ENCODE measurements at places on chromosomes 7 and 10. TPM values are rescaled to one million over a fixed set of nuclear protein-coding genes. Genes with fewer than 3 reads are reported as not detected.

DNA sequence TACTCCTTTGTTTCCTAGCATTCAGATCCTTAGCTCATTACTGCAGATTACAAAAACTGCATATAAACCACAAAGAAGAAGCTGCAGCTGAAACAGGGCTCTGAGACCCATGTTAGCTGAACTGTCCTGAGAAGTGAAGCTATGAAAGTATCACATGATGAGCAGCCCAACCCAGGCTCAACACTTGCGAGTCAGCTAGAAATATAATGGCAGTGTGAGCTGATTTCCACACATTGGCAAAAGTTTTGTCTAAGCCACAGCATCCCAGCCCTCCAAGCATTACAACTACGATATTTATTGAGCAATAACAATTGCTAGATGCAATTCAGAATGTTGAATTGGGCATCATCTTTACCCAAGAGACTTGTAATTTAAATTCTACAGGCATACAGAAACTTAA lies 34.5 kb upstream of the SKAP2 start:
- no peak for DNase-seq

DNA sequence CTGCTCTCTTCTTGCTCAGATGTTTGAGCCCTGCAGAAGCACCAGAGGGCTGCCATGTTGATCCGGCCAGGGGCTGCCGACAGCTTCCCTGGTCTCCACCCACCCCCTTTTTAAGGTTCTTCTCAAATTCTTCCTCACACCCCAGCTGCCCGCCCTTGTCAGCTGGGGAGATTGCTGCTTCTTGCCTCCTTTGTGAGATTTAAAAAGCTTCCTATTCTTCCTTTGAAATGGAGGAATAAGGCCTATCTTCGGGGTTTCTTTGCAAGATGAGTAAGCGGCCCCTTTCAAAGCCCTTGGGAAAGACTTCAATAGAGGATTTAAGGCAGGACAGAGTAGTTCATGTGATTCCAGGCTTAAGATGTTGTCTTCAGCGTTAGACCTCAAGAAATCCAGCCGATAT lies 211.9 kb upstream of the SHH start:
- DNase-seq: no peak

- no peak for DNase-seq
Measured at GRCh38 chr10:110717781-110718589, 73.8 kb downstream of the RBM20 start.

DNA sequence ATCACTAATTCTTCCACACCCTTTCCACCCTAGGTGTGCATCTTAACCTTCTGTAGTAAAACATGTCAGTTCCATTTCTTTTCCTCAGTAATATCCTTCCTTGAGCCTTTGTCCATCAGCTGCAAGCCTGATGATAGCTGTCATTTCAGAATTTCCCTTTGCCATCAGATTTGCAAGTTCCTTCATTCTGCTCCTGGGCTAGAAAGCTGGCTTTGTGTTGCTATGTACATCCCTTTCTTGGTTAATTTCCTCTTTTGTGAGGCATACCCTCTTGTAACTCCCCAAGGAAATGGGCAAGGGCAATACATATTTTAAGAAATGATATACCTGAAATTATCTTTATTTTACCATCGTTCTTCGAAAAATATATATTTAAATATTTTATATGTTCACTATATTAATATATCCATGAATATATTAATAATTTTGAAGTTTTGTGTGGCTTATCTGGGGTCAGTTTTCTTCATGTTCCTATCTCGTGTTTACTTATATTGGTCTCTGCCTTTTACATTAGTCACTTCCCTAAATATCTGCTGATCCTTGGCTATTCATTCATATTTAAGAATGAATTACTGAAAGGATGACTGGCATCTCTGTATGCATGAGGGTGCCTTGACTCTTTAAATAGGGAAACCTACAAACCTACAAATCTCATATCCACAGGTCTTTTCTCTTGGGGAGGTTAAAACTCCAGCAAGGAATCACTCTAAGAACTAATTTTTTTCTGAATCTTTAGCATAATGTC lies 143.8 kb downstream of the ZNF22 start:
- DNase-seq: no peak

GRCh38 chr10:88557658-88558057 lies 25.5 kb downstream of the RNLS start:
- DNase-seq: no peak

- no peak for DNase-seq
Measured at GRCh38 chr10:22945934-22946673, 18.3 kb downstream of the ARMC3 start.

GRCh38 chr7:17183630-17184328 lies 114.7 kb upstream of the AHR start:
- no peak for DNase-seq

DNA sequence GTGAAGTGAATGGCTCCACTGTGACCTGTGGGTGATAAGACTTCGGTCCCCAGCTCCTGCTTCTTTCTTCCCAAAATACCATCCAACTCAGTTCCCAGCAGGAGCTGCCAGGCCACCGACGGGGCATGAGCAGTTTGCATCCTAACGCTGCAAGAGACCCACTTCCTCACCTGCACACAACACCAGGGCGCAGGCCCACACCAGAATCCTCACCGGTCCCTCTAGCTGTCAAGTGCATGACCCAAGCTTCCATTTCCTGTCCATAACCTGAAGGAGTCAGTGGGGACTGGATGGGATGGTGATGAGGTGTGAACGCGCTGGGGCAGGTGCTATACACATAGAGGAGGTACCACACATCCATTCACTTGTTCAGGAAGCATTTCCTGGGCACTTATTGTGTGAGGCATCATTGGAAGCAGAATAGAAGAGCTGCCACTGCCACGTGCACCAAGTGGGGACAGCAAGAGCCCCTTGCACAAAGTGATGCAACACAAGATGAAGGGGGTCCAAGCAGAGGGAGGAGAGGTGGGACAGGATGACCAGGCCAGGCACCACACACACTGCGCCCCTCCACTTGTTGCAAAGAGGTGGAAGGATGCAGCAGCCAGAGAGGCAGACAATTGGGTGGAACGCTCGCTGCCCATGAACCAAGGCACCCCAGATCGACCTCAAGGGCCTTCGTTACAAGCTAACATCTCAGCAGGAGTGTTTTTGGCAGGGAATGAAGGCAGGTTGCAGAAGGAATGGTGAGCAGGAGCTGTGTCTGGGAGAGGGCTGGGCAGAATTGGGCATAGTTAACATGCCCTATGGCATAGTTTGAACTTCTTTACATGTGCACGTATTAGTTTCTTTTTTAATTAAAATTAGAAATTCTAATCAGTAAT lies 605.8 kb upstream of the MGMT start:
- no peak for DNase-seq

DNA sequence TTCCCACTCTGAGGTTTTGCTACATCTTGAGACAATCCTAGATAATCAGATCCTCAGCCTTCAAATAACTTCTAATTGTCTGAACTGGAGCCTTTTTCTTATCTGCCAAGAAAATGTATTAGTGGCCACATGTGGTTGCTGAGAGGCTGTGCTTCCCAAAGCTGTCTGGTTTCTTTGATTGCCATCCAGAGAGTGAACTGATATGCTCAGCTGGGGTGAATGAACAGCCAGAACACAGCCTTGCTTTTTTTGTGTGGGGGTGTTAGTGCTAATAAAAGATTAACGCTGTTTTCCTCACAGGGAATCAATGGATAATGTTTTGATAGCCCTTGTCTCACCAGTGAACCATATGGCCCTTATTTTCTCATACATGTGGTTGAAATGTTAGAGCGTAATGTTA lies 66.9 kb downstream of the BBS9 start:
- no peak for DNase-seq

DNA sequence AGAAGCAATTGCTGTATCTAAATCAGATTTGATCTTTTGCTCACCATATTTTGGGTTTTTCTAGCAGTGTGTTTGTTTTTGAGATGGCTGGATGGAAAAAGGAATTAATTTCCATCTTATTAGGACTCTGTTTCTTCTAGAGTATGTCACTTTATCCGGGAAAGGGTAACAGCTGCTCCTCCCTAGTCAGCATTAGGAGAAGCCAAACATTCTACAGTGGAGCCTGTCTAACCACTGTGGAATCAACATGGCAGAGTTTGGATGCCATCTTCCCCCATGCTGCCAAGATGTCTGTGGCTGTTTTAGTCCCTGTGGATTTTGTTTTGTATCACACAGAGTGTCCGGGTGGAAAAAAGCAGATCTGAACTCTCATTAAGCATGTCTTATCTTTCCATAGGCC lies 16.0 kb upstream of the LMOD2 start:
- DNase-seq: no peak

ZNF282 gene
- 19.3 TPM for total RNA-seq

ASIC3 gene
- total RNA-seq: not detected

All from HepG2 (cell line).